Foreskin keratinocyte (primary cell): ENCODE measurements at places on chromosomes 12 and 14. TPM values are rescaled to one million over a fixed set of nuclear protein-coding genes. Genes with fewer than 3 reads are reported as not detected.

DNA sequence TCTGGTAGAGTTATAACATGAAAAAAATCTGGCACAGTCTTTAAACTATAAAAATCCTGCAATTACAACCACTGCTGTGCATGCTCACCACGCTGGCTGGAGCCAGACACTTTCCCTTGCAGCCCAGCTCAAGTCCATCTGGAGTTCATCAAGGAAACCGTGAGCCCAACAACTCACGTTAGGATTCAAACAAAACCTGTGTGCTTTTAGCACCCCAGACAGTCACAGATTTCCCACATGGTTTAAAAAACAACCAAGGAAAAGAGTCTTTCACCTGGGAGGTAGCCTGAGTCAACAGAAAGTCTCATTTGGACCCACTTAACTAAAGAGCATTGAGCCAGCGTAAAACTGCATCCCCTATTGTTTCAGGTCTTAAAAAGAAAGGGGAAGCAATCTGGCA, 4.7 kb downstream of the LRIG3 start:
- DNase-seq: no peak

TM7SF3 gene
- 91.2 and 126 TPM in 2 replicates for total RNA-seq

DNA sequence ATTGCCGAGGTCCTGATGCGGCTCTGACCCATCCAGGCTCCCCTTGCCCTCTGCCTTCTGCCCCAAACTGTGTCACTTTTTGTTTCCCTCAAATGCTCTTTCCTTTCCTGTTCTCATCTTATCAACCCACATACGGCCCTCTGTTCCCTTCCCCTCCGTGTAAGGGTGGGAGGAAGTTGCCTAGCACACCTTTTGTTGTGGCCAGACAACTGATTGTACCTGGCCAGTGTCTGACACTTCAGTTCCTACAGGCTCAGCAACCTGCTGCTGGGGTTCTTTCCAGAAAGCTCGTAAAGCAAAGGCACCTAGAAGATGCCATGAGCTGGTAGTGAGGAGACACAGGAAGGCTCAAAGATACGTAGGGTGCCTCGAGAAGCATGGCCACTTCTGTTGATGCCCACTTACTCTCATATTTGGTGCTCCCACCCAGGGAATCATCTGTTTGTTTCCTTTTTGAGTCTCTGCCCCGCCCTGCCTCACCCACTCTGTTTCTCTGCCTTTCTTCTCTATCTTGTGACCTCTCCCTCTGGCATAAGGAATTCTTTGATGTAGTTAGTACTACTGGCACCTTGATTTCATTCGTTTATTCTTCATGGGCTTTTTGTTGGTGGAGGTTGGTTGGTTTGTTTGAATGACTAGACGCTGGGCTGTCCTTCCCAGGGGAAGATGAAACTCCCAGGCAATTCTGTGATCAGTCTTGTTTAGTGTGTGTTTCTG, 152.4 kb upstream of the FKBP4 start:
- DNase-seq: no peak

- DNase-seq: peak; percentile 86
These were observed 50.6 kb upstream of the FUT8 start for GRCh38 chr14:65361920-65362319.

GRCh38 chr14:69501423-69501838, 16.9 kb downstream of the PLEKHD1 start:
- DNase-seq: no peak

DNA sequence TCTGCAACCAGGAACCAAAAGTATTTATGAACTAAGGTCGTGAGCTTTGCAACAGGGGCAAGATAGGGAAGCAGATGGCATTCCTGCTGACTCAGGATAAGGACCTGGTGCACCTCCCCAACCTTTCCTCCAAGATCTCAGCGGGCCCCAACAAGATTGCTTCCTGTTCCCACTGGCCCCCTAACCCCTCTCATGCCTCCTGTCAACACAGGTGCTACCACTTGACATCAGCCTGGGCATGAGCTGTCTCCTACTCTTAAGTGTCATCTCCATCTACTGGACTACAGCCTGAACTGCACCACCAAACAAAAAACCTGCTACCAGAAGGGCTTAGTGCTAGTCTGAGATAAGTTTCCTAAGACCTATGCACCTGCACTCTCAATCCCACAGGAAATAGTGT, 32.7 kb downstream of the MED6 start:
- peak; percentile 33 for DNase-seq

DNA sequence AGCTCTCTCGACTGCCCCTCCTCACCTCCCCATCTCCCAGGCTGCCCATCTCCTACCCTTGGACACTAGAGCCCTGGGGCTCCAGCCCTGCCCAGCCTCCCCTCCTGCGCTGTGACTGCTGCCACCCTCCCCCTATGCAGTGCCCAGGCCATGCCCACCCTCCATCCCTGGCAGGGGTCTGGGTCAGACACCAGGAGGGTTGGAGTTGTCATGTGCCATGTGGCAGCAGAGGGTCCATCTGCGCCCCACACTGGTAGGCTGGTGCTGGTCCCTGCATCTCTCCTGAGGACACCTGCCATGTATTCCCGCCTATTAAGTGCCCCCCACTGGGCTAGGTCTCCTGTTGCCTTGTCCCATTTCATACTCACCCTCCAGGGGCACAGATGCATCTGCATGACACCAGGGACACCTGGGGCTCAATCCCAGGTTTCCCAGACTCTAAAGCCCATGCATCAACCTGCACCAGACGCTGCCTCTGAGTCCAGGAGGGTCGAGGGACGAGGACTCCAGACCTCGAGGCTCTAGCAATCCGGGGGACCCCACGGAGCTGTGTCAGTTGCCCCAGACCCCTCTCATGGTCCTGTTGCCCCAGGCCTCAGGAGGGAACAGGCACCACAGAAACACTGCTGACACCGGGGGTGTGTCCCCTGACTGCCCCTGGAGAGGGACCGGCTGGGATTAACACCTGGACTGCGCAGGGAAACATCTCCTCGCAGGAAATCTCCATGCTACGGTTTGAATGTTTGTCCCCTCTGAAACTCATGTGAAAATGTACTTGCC, 23.4 kb upstream of the SFSWAP start:
- no peak for DNase-seq

- no peak for DNase-seq
These were observed 6.0 kb downstream of the VSX2 start for GRCh38 chr14:74245292-74245691.

DNA sequence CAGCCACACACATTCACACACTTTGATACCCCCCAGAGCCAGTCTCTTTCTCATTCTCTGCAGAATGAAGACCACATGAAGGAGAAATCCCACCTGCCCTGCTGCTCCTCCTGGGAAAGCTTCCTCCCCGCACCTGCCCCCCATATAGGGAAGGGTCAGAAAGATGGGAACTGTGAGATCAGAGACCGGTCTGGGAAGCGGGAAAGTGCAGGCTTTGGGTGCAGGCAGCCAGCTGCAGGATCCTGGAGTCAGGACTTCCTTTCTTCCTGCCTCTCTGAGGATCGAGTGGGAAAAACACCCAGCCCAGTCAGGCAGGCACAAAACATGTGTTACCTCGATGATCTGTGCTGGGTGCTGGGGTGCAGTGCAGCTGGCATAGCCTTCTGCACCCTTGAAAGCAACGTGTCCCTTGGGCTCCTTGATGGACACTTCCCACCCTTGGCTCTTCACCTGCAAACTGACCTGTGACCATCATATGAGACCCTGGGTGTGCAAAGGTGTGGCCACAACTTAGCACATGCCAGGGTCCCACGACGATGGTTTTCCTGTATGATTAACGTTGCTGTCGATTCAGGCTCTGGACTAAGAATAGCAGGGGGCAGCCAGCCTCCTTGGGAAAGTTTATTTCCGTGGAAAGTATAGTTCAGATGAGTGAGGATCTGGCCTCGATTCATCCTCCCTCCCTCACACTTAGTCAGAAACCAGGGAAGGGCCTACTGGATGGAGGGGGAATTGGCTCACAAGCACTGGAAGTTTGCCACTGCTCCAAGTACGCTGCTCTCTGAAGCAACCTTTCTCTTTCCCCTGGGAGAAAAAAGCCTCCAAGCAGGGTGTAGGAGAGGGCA, 105.4 kb upstream of the MED13L start:
- DNase-seq: peak; percentile 70

FOXA1 gene
- not detected in 2 replicates for total RNA-seq

DNA sequence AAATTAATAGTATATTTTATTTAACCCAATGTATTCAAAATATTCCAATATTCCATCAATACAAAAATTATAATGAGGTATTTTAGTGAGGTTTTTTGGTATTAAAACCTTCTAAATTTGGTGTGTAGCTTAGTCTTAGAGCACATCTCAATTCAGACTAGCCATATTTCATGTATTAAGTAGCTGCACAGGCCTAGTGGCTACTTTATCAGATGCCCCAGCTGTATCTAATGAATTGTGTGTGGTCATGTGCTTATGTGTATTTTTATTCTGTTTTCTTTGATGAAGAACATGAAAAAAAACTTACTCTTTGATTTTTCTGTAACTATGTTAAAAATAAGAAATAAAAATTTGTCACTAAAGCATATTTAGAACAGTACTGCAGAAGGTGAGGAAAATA, 13.2 kb downstream of the ACTR10 start:
- no peak for DNase-seq

DNA sequence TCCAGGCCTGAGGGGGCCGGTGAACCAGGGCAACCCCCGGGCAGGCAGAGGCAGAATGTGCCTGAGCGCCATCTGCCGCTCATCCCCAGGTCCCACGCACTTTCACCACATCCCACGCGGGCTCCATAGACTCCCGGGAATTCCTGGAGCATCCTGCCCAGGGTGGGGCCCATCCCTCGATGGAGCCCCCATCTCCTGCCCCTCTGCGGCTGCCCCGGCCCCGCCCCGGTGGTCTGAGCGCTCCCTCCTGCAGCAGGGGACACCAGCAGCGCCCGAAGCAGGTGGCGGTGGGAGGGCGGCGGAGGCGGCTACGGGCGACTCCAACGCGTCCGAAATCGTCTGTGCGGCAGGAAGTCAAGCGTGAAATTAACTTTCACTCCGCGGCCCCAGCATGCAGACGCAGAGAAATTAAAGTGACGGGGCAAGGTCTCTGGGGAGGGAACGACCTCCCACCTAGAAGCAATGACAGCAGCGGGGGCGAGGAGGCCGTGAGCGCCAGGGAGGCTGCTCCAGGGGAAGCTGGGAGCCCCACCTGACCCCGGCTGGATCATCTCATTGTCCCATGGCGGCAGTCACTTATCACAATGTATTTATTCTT, 122.2 kb downstream of the NCOR2 start:
- DNase-seq: no peak

DNA sequence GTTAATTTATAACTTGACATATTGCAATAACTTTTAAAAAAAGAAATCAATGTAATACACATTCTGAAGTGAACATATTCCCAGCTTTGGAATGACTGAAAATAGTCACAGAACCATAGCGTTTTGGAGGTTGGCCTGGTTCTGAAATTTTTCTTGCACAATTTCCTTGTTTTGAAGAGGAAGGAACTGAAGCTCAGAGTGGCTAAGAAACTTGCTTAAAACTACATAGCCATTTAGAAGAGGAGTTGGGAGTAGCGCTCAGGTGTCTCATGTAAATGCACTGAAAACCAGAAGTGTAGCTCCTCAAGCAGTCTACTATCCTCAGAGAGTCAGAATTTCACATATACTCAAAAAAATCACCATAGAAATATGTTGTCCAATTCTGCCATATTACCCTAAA, 41.2 kb downstream of the SLC38A1 start:
- no peak for DNase-seq

- no peak for DNase-seq
These were observed 2.9 kb upstream of the CACNA1C start for GRCh38 chr12:2049604-2050540.

GRCh38 chr12:113333418-113333750, 1.5 kb downstream of the SLC8B1 start:
- DNase-seq: no peak

IFI27 gene
- 315 and 774 TPM in 2 replicates for total RNA-seq

DNA sequence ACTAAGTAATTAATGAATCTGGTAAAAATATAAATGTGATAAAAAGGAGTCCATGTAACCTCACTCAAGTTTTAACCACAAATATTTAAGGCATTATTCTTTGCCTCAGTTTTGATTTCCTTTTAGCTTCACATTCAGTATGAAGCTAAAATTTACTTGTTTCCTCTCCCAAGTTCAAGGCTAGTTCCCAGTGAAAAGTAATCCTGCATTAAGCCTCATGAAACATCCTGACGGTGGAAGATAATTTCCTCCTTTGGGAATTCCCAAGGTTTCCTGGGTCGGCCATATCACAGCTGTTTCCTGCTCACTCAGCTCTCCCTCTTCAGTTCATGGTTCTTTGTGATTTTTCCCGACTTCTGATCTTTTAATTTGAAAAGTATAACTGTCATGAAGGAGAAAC, 1256.8 kb upstream of the FLRT2 start:
- DNase-seq: no peak

ADGRD1 gene
- total RNA-seq: not detected in 2 replicates

RHOF gene
- total RNA-seq: 5.0 and 5.5 TPM in 2 replicates

DNA sequence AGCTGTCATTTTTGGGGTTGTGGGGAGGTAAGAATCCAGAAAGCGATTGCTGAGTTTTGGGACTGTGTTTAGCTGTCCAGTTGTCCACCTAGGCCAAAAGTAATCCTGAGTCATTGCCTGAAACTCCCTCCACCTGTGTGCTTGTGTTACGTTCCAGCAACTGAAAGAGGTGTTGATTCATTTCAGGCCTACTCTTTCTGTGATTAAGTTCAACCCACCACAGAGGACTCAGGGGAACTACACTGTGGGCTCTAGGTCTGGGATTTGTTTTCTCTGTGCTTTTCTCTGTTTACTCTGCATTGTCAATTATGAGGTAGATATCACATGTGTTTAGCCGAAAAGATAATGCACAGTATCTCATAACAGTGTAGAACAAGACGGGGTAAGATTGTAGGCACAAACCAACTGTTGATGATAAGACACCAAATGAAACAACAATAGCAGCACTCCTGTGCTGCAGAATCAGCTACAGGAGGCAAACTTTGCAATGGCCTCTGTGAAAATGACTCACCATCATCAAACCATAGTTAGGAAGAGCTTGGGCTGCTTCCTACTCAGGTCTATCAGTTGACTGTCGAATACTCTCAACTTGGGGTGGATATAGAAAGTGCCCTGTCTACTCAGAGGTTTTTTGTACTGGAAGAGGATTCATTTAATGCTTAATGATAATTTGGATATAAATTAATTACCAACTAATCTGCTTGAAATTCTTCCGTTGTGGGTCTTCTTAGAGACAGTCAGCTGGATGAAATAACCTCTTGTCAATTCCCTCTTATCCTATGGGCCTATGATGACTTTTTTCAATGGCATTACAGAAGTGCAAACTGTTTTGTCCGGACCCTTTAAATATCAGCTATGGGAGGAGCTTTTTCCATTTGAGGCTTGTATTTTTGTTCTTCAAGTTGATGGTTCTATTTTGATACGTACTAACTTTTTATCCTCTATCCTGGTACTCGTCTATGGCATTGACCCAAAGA, 385.9 kb downstream of the BMP4 start:
- no peak for DNase-seq

SLC5A8 gene
- 0.10 and 0.14 TPM in 2 replicates for total RNA-seq

GRCh38 chr12:42696406-42697149, 107.0 kb upstream of the PRICKLE1 start:
- DNase-seq: no peak

GRCh38 chr12:132327336-132328171, 1.8 kb downstream of the GALNT9 start:
- peak; percentile 27 for DNase-seq

DNA sequence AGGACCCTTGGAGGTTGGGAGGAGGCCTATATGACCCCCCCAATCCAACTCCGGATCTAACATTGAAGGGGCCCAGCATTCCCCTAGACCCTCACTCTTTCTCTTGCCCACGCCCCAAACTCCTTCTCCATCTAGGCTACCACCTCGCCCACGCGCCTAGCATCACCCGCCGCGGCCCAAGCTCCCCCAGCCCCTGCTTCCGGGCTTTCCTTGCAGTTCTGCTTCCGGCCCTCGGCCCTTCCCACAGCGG, 445 bp downstream of the CERS5 start:
- DNase-seq: no peak

GPR132 gene
- total RNA-seq: not detected in 2 replicates

GRCh38 chr14:103433916-103434563, 48.8 kb downstream of the MARK3 start:
- no peak for DNase-seq
